Mesothelial cell of epicardium (in vitro differentiated cells): ENCODE measurements at places on chromosomes 16 and 17.

GRCh38 chr17:35170968-35171771, 23.0 kb downstream of the SLC35G3 start:
- DNase-seq: no peak
- peaks cover 2% of the 10 kb centered on the region for H3K4me1 ChIP-seq
- H3K4me3 ChIP-seq: no peak overlapping the region
- peaks cover 12% of the 10 kb centered on the region for H3K27me3 ChIP-seq

- no peak for DNase-seq
- no peak overlapping the region for H3K4me3 ChIP-seq
- peaks cover 26% of the 10 kb centered on the region for H3K27me3 ChIP-seq
Measured at GRCh38 chr16:62076886-62077285, 40.6 kb upstream of the CDH8 start.

DNA sequence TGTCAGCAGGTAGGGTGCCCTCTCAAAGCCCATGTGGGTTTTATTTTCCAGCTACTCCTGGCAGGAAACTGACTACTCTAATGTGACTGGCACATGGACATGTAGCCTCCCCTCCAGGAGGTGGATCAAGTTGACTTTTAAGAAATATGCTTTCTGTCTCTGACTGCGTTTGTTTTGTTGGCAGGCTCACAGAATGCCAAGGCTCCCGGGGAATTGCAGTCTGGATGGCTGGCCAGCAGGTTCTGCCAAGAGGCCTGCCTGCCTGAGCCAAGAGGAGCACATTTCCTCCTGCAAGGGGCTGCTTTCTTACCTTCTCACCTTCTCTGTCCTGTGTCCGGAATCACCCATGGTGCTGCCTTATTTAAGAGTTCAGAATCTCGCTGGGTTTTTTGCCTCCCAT, 217.3 kb upstream of the ERCC4 start:
- DNase-seq: no peak
- H3K36me3 ChIP-seq: no peaks in the 10 kb centered on the region
- H3K27me3 ChIP-seq: peaks cover 3% of the 10 kb centered on the region
- H3K4me3 ChIP-seq: no peak overlapping the region
- no peak overlapping the region for H3K27ac ChIP-seq
- H3K4me1 ChIP-seq: no peaks in the 10 kb centered on the region

- no peak for DNase-seq
- peaks cover 76% of the 10 kb centered on the region for H3K27me3 ChIP-seq
- no peaks in the 10 kb centered on the region for H3K36me3 ChIP-seq
- no peak overlapping the region for H3K4me3 ChIP-seq
- peaks cover 19% of the 10 kb centered on the region for H3K4me1 ChIP-seq
- H3K27ac ChIP-seq: no peak overlapping the region
Measured at GRCh38 chr17:29619251-29619650, 3.5 kb downstream of the CORO6 start.

DNA sequence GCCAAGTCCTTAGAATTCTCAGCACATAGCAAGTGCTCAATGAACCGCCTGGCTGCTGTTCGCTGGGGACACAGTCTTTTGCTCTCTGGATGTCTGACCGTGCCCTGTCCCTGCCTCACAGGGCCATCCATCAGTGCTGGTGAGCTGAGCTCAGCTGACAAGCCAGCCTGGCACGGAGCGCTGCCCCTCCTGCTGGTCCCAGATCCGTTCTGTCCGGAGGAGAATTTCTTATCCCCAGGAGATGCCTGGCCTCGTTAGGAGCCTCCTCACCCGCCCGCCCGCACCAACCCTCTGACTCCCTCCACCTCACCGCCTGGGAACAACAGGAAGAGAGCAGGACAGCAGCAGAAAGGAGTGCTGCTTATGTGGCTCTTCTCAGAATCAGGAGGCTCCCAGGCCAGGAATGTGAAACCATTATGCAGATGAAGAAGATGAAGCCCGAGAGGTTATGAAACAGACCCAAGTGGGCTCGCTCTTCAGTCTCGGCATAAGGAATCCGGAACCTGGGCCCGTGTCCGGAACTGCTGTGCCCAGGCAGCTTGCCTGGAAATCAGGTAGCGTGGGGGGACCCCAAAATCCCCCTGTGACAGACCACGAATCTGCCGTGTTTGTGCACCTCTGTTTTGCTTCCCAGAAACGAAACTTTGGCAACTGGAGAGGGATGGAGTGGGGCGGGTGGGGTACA, 28.8 kb upstream of the RMI2 start:
- H3K36me3 ChIP-seq: peaks cover 6% of the 10 kb centered on the region
- no peaks in the 10 kb centered on the region for H3K27me3 ChIP-seq
- H3K4me1 ChIP-seq: peaks cover 48% of the 10 kb centered on the region
- no peak for DNase-seq
- no peak overlapping the region for H3K4me3 ChIP-seq

- H3K36me3 ChIP-seq: peaks cover 6% of the 10 kb centered on the region
- no peak for DNase-seq
- no peak overlapping the region for H3K27ac ChIP-seq
- H3K4me3 ChIP-seq: no peak overlapping the region
- peaks cover 2% of the 10 kb centered on the region for H3K4me1 ChIP-seq
Measured at GRCh38 chr17:17361867-17362539, 58.8 kb downstream of the NT5M start.

DNA sequence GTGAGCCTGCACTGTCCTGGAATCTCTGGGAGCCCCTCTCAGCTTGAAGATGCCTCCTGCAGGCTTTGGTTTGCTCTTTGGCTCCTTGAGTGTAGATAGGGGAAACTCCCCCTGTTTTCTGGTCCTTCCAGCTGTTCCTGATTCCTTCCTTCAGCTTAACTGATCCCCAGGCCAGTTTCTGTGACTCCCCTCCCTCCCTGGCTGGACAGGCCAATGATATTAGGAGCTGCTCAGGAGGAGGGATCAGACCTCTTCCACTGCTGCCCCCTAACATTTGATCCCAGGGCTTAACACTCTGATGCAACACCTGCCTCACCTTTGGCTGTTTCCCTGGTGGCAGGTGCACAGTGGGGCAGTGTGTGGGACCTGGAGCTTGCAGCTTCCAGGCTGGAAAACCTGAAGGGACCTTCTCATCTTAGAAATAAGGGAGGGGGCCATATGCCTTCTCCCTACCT, at the start of gene TAC4:
Gene TAC4 (minus strand): TSS at position 51 of the 455 bp plus-strand sequence. CDS start 52 bp downstream, outside the sequence.
- no peak for DNase-seq
- peaks cover 51% of the 10 kb centered on the region for H3K27me3 ChIP-seq
- peaks cover 13% of the 10 kb centered on the region for H3K4me1 ChIP-seq
- no peak within 1 kb of the TSS for H3K4me3 ChIP-seq
- H3K36me3 ChIP-seq: peaks cover 1% of the 10 kb centered on the region
- no peak within 1 kb of the TSS for H3K27ac ChIP-seq

GRCh38 chr16:56119133-56119532, 72.2 kb upstream of the GNAO1 start:
- no peak for DNase-seq
- H3K4me1 ChIP-seq: peaks cover 13% of the 10 kb centered on the region
- H3K4me3 ChIP-seq: no peak overlapping the region
- no peaks in the 10 kb centered on the region for H3K36me3 ChIP-seq

DNA sequence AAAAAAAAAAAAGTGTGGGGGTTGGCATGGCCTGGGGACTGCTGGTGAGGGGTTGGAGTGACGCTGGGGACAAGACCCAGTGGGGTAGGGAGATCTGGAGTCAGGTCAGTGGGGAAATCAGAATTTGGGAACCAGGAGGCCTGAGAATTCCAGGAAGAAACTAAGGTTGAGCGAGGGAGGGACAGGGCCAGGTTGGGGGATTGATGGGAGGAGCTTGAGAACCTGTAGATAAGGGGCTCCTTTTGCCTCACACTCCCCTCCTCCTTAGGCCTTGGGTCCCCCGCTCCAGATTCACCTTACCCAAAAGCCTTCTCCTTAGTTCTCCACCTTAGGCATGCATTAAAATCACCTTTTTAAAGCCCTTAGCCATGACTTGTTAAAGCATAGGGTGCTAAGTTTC, 8.3 kb upstream of the PYDC1 start:
- H3K27me3 ChIP-seq: peaks cover 20% of the 10 kb centered on the region
- no peak overlapping the region for H3K27ac ChIP-seq
- peaks cover 3% of the 10 kb centered on the region for H3K4me1 ChIP-seq
- no peak for DNase-seq
- H3K4me3 ChIP-seq: no peak overlapping the region

DNA sequence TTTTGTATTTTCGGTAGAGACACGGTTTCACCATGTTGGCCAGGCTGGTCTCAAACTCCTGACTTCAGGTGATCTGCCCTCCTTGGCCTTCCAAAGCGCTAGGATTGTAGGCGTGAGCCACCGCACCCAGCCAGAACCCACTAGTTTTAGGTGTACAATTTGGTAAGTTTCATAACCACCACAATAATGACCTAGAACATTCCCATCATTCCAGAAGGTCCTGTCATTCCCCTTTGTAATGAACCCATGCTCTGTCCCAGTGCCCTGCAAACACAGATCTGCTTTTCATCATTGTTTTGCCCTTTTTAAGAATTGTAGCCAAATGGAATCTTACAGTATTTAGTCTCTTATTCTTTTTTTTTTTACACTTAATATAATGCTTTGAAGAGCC, 35.6 kb upstream of the IRF8 start:
- no peak overlapping the region for H3K4me3 ChIP-seq
- no peaks in the 10 kb centered on the region for H3K4me1 ChIP-seq
- H3K27me3 ChIP-seq: peaks cover 4% of the 10 kb centered on the region
- H3K27ac ChIP-seq: no peak overlapping the region
- no peaks in the 10 kb centered on the region for H3K36me3 ChIP-seq

DNA sequence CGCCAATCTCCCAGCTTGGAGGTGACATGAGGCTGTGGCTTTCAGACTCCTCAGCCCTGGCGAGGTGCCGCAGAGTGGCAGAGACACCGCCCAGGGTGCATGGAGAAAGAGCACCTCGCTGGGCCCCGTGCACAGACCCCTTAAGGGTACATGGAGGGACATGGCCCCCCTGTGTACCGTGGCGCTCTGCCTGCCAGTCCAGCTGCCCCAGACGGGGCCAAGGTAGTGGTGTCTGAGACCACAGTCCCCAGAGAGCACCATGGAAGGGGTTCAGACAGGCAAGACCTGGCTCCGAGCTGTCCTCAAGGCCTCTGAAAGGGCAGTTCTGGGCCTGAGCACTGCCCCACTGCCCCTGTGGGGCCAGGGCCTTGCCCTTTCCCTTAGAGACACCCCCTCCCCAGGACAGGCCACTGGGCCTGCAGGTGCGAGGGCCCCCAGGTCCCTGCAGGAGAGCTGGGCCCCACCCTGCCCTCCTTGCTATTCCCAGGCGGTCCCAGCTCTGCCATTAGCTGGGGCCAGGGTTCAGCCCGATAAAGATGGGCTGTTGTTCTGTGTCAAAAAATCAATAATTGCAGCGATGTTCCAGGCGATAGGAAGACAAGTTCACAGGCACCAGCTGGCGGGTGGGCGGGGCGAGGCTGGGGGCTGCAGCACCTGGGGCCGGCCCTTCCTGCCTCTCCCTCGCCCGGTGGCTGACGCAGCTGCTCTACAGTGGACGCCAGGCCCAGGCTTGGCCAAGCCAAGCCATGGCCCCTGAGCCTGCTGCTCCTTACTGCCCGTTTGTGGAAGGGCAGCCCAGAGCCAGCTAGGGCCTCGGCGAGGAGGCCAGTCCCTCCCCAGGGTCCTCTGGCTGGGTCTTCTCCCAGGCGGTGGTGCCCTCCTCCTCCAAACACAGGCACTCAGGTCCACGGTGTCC, 51.7 kb downstream of the ZFPM1 start:
- no peak overlapping the region for H3K4me3 ChIP-seq
- H3K4me1 ChIP-seq: peaks cover 18% of the 10 kb centered on the region
- H3K27me3 ChIP-seq: no peaks in the 10 kb centered on the region

DNA sequence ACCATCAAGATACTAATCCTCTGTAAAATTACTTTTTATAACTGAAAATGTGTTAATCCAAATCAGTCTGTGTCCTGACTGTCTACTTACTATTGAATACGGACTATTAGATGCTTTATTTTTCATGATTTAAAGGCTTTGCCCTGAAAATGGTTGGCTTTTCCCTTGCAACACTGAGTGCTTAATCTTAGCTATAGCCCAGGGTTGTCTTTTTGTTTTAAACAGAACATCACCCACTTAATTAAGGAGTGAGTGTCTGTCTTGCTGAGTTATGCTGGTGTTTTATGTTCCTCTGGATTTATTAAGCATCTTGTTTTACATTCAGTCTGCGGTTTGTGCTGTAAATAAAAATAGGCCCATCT, 11.0 kb downstream of the FTO start:
- no peak for DNase-seq
- H3K36me3 ChIP-seq: no peaks in the 10 kb centered on the region
- H3K27ac ChIP-seq: no peak overlapping the region
- peaks cover 5% of the 10 kb centered on the region for H3K4me1 ChIP-seq
- no peak overlapping the region for H3K4me3 ChIP-seq
- H3K27me3 ChIP-seq: no peaks in the 10 kb centered on the region

DNA sequence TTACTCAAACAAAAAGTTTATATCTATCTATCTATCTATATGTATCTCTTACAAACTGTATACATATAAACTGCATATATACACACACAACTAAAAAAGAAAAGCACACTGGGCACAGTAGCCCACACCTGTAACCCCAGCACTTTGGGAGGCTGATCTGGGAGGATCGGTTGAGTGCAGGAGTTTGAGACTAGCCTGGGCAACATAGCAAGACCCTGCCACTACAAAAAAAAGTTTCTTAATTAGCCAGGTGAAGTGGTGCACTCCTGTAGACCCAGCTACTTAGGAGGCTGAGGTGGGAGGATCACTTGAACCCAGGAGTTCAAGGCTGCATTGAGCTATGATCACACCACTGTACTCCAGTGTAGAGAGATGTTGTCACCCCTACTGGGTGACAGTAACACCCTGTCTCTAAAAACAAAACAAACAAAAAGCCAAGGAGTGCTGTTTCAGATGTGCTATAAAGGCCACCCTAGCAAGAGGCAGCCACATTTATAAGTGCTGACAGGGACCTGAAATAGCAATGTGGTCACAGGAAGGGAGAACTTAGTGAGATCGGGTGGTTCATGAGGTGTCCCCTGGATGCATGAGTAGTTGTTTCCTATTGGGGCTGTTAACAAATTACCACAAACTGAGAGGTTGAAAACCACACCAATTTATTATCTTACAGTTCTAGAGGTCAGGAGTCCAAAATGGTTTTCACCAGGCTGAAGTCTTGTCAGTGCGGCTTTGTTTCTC, 4.8 kb downstream of the CD2BP2 start:
- DNase-seq: no peak
- no peak overlapping the region for H3K27ac ChIP-seq
- H3K4me3 ChIP-seq: no peak overlapping the region
- H3K4me1 ChIP-seq: peaks cover 9% of the 10 kb centered on the region

DNA sequence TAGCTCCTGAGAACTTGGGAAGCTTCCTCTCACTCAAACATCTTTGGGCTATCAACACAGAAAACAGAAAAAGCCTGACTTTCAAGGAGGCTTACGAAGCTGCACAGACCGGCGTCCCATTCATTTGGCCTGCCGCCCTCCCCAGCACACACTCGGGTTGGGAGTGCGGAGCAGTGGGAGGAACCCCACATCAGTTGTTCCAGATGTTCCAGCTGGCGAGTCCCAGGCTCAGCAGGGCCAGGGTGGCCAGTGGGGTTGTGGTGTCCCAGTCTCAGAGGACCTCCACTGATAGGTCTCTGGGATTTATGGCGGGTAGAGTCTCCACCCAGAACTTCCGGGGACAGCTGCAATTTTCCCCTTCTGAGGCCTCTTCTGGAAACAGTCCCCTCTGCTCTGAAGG, 43.1 kb upstream of the DLX4 start:
- H3K4me1 ChIP-seq: no peaks in the 10 kb centered on the region
- DNase-seq: no peak

GRCh38 chr17:57146273-57146672, 61.2 kb downstream of the AKAP1 start:
- H3K27me3 ChIP-seq: peaks cover 3% of the 10 kb centered on the region
- peaks cover 3% of the 10 kb centered on the region for H3K4me1 ChIP-seq
- H3K4me3 ChIP-seq: no peak overlapping the region
- H3K27ac ChIP-seq: no peak overlapping the region

GRCh38 chr16:66691234-66691633, 5.3 kb downstream of the CMTM4 start:
- H3K27me3 ChIP-seq: no peaks in the 10 kb centered on the region
- no peak overlapping the region for H3K27ac ChIP-seq
- H3K4me3 ChIP-seq: no peak overlapping the region
- no peak for DNase-seq
- H3K36me3 ChIP-seq: no peaks in the 10 kb centered on the region
- H3K4me1 ChIP-seq: peaks cover 27% of the 10 kb centered on the region
